ENCODE measurements at places on chromosomes 7 and 10.

- DNase-seq: no peak
These were observed 55.0 kb downstream of the DENND11 start for GRCh38 chr7:141646826-141647480.

DNA sequence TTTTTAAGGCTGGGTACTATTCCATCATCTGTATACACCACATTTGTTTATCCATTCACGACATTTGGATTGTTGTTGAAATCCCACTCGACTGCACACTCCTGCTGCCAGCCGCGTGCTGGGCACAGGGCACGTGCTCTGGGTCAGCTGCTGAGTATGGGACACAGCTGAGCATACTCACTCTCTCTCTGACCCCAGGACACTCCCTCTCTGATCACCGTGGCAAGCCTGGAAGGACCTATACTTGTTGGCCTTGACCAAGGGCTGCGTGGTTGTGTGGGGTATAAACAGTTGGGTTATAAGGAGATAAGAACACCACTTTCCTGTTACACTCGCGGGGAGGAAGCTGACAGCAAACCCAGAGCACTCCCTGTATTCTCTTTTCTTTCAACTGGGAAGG, 153.0 kb upstream of the RHEB start:
- DNase-seq: no peak

DNA sequence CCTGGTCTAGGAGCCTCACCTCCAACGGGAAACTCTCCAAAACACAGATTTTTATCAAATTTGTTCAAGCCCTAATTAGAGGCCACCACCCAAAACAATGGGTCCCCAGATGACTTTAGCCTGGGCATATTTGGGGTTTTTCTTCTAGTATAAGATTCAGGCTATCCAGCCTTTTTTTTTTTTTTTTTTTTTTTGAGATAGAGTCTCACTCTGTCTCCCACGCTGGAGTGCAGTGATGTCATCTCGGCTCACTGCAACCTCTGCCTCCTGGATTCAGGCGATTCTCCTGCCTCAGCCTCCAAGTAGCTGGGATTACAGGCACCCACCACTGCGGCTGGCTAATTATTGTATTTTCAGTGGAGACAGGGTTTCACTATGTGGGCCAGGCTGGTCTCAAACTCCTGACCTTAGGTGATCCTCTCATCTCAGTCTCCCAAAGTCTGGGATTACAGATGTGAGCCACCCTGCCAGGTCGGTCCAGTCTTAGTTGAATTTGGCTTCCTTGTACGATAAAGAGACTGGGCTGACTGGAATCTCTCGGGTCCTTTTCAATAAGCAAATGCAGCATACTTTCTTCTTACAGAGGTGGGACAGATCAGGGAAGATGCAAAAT, 91.4 kb upstream of the KLF6 start:
- no peak for DNase-seq

- DNase-seq: no peak
These were observed 420.4 kb downstream of the HTR7 start for GRCh38 chr10:90437452-90437851.

DNA sequence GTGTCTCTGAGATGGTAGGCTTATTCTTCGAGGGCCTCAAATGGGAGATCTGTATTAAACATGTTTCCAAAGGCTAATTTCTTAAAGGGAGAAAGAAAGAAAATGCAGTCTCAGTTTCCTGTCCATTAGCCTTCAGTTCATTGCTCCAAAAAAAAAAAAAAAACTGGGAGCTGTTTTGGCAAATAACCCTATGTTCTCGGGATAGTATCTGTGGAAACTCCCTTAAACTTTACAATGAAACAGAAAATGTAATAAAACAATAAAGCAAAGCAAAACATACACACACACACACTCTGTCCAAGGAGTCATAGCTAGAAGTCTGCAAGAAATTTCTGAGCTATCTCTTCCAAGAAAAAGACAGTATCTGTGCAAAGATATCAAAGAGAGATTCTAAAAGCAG, 172.5 kb upstream of the CELF2 start:
- DNase-seq: no peak
